ENCODE measurements at places on chromosomes 16 and 17.

DNA sequence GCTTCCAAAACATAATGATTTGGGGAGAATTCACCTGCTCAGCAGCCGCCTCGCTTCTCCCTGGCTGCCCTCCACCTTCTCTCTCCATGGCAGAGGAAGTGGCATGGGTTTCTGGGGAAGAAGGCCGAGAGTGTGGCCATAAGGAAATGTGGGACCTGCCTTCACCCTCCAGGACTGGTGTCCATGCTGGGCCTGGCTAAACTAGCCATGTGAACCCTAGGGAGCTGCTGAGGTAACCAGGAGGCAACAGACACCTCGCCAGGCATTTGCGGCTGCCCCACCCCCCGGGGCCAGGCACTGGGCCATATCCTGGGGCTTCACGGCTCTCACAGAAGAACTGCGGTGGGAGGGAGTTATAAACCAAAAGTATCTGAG, 9.9 kb upstream of the CMTM4 start:
- no peak for DNase-seq

DNA sequence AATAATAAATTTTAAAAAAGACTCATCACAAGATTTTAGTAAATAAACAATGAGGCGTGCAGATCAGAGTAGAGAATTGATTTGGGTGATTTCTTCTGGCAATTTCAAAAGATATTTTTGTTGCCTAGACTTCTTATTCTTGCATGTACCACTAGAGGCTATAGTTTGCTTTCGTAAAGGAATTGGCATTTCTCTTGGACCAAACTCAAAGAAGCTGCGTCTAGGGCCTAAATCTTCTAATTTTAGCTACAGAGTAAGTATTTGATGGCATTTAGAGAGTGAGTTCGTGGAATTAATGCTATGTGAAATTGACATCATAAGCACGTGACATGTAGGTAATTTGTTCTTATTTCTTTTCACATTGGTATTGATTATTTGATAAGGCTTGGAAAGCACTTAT, 24.4 kb upstream of the ABCC11 start:
- DNase-seq, result no peak

GRCh38 chr17:75366432-75366831, 39.0 kb downstream of the GRB2 start:
- no peak for DNase-seq

GRCh38 chr17:51700011-51700760, 439.8 kb downstream of the UTP18 start:
- DNase-seq, result no peak

DNA sequence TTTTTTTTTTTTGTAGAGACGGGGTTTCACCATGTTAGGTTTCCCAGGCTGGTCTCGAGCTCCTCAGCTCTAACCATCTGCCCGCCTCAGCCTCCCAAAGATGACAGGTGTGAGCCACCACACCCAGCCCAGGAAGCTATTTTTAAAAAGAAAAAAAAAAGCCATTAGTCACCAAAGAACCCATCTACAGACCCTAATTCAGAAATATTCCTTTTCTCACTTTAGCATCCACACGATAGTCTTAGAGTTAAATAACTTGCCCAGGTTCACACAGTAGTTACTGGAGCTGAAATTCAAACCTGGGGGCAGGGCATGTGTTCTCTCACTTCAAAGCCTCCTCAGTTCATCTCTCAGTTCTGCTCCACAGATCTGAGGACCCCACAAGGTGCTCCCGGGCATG, 70.3 kb upstream of the NOL11 start:
- no peak for DNase-seq

GRCh38 chr16:87108941-87109340, 208.3 kb downstream of the C16orf95 start:
- no peak for DNase-seq

GRCh38 chr16:85519540-85520231, 93.4 kb upstream of the GSE1 start:
- no peak for DNase-seq

- DNase-seq, result no peak
Observed at GRCh38 chr16:23279721-23280153, 22.4 kb upstream of the SCNN1B start.

DNA sequence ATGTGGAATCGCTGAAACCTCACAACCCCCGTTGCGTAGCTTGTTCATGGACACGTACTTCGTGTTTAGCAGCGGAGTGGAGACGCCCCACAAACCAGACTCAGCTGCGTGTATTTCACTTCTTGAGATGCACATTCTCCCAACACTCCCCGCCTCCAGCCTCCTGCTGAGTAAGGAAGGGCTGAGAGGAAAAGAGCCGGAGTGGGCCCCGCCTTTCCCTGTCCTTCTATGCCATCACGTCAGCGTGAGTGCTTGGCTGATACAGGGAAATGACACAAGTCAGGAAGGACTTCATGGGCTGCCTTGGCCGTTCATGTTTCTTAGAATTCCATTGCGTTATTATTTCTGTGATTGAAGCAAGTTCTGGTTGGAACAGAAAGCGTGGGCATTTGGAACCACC, 68.6 kb upstream of the CBX4 start:
- DNase-seq, result no peak

DNA sequence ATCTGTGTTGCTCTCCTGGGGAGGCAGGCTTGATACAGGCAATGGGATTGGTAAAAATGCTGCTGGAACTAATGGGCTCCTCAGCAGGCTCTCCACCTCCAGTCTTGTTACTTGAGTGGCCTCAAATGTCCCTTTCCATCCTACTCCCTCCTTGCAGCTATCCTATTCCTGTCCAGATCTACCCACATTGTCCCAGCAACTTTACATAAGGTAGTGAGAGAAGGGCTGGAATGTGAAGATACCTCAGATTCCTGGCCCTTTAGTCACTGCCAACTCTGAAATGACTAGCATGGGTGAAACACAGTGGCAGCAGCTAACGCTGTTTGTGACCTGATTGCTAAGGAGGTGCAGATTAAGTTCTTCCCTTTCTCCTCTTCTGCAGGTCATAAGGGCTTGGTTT, 210.1 kb upstream of the HS3ST4 start:
- DNase-seq, result no peak

GRCh38 chr17:76353004-76353598, 615 bp downstream of the PRPSAP1 start:
- no peak for DNase-seq

- no peak for DNase-seq
Observed at GRCh38 chr16:3295209-3295608, 10.0 kb downstream of the TIGD7 start.

- no peak for DNase-seq
Observed at GRCh38 chr16:47895146-47895545, 260.6 kb downstream of the ABCC12 start.

DNA sequence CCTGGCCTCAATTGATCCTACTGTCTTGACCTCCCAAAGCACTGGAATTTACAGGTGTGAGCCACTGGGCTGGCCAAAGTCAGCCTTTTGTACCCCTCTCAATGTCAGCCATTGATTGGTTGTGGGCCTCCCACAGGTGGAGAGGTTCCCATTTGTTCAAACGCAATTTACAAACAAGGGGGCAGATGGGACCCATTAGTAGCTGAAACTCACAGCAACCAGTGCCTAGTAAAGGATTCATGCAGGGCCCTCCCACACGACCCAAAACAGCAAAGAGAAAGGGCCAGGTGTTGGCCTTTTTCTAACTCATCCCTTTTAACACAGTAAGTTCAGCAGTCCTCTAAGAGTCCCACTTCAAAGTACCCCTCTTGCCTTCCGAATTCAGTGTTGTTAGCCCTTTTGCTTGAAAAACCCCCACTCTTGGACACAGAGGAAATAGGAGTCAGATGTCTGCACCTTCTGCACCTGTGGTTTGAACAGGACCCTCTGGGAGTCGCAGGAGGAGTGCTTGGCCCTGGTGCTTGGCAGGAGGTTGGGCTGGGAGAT, 89.2 kb downstream of the PITPNC1 start:
- no peak for DNase-seq

DNA sequence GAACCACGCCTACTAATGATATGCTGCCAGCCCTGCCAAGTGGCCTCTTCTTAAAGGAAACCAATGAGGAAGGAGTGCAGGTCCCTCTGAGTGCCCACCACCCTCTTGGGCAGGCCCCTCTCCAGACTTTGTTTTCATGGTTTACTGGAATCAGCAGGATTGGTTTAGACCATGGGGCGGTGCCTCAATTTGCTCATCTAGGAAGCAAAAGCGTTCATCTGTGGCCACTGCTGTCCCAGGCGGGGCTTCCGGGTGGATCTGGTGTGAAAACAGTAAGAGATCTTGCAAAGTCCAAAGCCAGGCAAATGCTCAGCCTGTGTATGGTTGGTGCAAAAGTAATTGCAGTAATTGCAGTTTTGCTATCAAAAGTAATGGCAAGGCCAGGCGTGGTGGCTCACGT, 71.3 kb downstream of the AMFR start:
- DNase-seq, result no peak

GRCh38 chr17:81961087-81961511, at the start of gene NOTUM:
TSS of gene NOTUM (minus strand) at chr17:81961187. CDS start at chr17:81960909, 278 bp downstream.
- DNase-seq, result no peak

DNA sequence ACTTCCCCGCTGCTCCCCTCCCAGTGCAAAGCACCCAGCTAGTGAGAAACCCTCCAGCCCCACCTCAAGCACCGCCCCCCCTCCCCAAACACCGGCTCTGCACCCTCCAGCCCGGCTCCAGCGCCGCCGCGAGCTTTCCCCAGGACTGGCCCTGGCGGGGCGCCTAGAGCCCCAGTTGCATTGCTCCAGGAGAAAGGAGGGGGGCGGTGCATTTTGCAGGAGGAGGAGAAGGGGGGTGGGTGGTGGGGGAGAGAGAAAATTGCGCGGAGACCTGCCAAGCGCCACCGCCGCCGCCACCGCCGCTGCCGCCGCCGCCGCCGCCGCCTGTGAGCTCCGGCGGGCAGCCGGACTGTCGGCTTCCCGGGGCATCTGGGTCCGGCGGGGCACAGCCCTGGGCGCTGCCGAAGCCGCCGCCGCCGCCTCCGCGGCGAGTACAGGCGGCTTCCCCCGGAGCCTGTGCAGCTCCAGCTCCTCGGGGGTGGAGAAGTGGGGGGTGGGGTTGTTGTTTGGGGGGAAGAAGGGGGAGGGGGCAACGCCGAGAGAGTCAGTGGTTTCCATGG, 333 bp upstream of the NOG start:
- peak; percentile 9 for DNase-seq

- no peak for DNase-seq
Observed at GRCh38 chr16:78816499-78817195, 717.2 kb downstream of the WWOX start.

GRCh38 chr17:59676716-59677115, 30.5 kb downstream of the PTRH2 start:
- no peak for DNase-seq

- peak; percentile 16 for DNase-seq
Observed at GRCh38 chr17:55717898-55718735, 4.5 kb downstream of the TMEM100 start.

DNA sequence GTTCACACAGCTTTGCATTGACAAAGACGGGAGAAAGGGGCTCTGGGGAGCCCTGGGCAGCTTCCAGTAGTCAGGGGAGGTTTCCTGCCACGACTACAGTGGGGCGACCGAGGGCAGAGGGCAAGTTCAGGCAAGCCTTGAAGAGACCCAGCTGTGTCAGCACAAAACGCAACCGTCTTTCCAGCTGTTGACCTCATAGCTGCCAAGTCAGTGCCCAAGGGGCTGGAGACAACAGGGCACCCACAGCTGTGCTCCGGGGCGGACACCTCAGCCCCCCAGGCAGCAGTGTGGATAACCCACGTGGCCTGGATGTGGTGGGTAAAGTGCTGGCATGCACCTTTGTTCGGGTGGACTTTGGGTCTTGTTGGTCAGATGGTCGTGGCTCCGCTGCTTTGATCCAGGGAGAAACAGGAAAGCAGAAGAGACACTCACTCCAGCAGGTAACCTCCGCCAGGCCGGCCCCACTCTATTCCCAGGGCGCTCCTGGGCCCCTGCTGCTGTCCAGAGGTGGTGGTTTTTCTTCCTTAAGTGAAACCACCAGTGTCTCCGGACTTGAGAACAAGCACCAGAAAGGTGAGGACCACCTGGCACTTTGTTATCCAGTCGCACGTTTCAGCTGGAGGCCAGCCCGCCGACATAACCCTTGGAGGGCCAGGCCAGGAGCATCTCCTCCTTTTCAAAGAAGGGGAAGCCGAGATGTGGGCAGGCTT, 17.6 kb upstream of the CBX2 start:
- DNase-seq, result no peak

DNA sequence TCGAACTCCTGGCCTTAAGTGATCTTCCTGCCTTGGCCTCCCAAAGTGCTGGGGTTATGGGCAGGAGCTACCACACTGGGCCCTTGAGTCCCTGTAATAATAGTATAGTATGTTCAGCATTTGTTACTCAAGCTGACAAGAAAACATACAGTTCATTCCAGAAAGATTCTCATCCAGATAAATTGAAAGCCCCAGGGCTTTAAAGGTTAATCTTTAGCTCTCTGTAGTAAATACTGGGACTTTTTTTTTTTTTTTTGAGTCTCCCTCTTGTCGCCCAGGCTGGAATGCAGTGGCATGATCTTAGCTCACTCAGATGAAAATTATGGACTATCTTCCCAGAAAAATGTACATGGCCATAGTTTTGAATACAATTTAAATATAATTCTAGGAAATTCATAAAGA, 11.0 kb downstream of the BRCA1 start:
- no peak for DNase-seq

Measured in occipital lobe (tissue), 3 donors.